ENCODE measurements at places on chromosomes 5 and 9.

- no peak for DNase-seq
Observed at GRCh38 chr9:95551406-95551805, 34.6 kb upstream of the PTCH1 start.

- DNase-seq: no peak
Observed at GRCh38 chr5:160802592-160802991, 49.4 kb downstream of the ATP10B start.

- no peak for DNase-seq
Observed at GRCh38 chr5:111699324-111699723, 57.7 kb downstream of the NREP start.

DNA sequence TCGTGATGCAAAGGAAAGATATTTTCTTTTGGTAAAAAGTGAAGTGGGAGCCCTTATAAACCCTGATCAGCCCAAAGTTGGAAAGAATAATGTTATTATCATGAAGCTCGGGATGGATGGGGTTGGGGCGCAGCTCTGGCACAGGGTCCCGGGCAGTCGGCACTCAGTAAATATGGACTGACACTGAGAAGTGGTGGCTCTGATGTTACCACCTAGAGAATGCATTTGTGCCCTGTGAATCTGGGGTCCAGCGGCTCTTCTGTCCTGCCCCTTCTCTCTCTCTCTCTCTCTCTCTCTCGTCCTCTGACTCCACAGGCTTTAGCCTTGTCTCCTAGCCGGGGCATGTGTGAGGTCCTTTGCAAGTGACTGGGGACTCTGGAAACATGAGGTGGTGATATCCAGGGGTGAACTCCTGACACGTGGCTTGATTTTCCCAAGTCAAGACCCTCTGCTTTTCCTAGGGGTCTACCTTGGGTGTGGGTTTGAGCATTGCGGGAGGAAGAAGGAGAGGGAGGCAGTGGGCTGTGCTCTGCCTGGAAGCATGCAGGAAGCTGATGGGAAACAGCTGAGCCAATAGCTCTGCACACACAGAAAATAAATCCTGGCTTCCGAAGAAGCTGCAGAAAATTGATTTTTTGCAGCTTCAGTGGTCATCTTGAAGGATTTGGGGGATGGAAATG is 162.7 kb downstream of the MACROH2A1 start:
- no peak for DNase-seq

DNA sequence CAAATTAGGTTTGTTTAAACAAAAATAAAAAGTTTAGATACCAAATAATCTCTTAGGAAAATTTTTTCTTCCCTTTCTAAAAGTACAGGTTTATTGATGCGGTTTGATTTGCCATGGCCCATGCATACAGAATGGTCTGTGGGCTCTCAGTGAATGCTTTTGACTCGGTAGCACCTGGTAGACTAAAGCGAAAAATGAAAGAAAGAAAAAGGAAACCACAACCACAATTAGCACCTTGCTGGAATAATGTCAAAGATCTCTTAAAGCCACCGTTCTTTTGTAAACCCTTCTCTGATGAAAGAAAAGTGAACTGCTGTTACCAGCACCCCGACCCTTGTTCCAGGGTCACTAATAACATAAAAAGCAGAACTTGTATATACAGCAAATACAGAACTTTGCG is 157.9 kb downstream of the NFIB start:
- no peak for DNase-seq

GRCh38 chr5:1177826-1178528 is 23.4 kb upstream of the SLC6A19 start:
- no peak for DNase-seq

DNA sequence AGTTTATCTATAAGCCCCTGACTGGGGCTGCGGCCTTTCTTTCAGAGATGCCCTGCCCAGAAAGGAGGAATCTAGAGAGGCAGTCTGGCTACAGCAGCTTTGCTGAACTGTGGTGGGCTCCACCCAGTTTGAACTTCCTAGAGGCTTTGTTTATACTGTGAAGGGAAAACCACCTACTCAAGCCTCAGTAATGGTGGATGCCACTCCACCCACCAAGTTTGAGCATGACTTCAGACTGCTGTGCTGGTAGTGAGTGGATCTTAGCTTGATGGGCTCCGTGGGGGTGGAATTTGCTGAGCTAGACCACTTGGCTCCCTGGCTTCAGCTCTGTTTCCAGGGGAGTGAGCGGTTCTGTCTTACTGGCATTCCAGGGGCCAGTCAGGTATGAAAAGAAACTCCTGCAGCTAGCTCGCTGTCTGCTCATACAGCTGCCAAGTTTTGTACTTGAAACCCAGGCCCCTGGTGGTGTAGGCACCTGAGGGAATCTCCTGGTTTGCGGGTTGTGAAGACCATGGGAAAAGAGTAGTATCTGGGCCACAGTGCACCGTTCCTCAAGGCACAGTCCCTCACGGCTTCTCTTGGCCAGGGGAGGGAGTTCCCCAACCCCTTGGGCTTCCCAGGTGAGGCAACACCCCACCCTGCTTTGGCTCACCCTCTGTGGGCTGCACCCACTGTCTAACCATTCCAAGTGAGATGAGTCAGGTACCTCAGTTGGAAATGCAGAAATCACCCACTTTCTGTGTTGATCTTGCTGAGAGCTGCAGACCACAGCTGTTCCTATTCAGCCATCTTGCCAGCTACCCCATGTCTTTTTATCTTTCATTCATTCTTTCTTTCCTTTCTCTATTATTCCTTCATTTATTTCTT is 211.8 kb upstream of the C9orf72 start:
- no peak for DNase-seq

- no peak for DNase-seq
Observed at GRCh38 chr9:113957821-113958341, 81.8 kb downstream of the ZNF618 start.

DNA sequence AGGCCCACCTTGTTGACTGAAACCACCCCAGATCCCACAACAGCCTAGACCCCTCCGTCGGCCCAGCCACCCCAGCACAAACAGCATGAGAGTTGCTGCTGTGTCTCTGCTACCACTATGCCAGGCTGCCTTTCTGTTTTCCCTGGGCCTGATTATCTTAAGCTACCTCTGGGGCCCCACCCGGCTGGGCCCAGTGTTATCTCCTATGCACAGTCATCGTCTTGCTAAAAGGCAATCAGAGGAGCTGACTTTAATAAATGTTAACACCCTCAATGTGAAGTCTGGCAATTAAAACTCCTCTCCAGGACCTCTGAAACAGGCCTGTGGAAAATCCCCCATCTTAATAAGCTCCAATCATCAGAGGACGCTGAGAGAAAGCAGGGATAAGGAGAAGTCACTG is 144.9 kb downstream of the FAM114A2 start:
- no peak for DNase-seq

- no peak for DNase-seq
Observed at GRCh38 chr9:99400184-99400731, 178.2 kb downstream of the SEC61B start.

DNA sequence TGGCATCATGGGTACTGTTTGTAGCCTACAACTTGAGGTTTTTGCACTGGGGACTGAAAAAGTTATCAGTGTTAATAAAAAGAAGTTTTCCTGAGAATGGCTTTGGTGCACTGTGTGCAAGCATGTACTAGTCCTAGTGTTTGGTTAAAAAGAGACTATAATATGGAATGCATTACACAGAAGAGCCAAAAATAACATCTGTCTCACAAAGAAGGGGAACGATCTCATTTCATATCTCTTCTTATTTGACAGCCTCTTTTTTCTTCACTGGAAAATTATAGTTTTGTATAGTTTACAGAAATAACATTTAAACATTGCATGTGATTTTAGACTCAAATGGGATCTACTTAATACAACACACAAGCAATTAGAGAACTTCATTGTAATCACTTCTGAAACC is 127.0 kb upstream of the GDNF start:
- no peak for DNase-seq

DNA sequence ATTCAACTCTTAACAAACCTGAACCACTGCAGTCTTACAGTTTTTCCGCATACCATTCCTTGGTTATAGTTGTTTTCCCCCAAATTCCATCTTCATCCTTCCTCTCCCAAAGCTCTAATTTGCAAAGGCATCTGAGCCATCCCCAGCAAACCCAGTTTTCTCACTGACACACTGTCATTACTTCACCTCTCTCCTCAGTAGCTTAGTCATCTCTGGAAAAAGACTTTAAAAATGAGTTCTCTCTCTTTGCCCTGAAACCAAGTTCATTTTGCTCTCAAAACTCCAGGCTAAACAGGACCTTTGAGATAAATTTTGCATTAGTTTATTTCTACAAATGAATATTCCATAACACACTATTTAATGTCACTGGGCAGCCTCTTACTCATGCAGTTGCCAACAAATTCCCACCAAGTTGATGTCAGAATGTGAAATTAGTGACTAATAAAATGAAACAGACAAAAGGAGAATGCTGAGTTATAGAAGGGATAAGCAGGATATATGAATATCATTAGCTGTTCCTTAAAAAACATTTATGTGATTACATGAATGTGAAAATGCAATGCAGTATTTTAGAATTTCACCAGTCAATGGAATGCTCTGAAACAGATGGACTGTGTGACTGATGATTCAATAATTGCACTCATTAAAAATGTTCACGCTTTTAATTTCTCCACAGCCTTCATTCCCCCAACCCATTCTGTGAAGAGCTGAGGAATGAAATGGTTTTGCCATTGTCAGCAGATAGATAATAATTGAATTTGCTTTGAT is 107.4 kb upstream of the DMAC1 start:
- DNase-seq: no peak

DNA sequence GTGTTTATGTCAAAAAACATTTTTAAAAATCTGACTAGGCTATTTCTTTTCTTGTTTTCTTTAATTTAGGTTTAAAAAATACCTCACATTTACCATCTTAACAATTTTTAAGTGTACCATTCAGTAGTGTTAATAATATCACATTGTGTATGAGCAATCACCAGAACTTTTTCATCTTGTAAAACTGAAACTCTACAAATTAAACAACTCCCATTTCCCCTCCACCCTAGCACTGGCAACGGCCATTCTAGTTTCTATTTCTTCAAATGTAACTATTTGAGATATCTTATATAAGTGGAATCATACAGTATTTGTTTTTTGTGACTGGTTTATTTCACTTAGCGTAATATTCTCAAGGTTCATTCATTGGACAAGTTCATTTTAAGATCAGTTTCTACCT is 27.7 kb downstream of the PLCXD3 start:
- no peak for DNase-seq

- DNase-seq: no peak
Observed at GRCh38 chr5:151134228-151134627, 23.4 kb downstream of the ANXA6 start.

DNA sequence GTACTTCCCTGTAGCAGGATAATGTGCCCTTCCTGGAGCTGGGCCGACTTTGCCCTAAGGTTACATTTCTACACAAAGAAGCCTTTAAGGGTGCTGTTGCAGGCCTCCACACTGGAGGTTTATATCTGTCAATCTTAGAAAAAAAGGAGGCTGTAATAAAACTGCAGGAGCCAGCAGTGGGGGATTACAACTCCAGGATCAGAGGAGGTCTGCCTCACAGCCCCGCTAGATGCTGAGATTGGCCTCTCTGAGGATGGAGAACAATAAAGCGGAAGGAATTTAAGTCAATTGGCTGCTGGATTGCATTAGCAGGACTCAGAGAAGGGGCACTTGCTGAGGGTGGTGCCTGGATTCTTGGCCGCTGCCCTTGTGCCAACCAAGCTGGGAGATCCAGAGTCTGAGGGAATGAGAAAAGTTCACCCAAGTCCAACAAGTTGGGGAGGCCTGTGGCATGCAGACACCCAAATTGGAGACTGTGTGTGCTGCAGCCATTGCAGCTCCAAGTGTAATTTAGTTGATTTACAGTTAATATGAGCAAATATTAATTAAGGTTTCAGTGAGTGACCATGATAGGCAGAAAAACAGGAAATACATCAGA is 99.0 kb upstream of the SSBP2 start:
- DNase-seq: no peak

- DNase-seq: no peak
Observed at GRCh38 chr5:94395468-94395867, 222.9 kb downstream of the KIAA0825 start.

- no peak for DNase-seq
Observed at GRCh38 chr5:139684350-139684880, 36.3 kb downstream of the CXXC5 start.

DNA sequence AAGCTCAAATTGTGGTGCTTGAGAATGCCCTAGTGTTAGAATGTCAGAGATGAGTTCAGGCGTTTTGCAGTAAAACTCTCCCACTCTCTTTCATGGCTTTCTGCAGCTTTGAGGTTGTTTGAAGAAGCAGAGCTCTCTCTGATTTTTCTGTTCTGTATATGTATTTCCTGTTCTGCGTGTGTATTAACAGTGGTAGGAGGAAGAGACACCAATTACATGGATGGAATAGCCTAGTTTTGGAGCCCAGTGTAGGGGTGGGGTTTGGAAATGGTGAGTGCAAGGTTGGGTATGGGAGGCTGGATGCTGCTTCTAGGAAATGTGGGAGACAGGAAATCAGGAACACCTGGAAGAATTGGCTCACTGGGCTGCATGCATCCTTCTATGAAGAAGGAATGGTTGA is 12.4 kb downstream of the LARP1 start:
- no peak for DNase-seq

GRCh38 chr9:108445431-108446071 is 410.2 kb downstream of the ACTL7B start:
- no peak for DNase-seq

DNA sequence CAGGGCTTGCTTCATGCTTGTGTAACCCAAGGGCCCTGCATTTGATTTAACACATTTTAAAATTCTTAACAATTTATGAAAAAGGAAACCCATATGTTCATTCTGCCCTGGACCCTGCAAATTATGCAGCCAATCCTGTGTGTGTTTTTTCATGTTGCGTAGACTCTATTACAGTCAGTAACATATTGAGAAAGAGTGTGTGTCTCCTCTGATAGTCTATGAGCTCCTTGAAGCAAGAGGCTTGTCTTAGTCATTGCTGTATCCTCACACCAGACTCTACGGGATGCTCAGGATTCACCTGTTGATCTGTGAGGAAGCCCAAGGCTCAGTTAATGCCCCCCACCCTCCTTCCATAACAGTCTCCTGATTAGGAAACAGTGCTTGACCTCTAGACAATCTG is 177.3 kb upstream of the DMAC1 start:
- DNase-seq: no peak

- DNase-seq: no peak
Observed at GRCh38 chr5:115946655-115947054, 15.6 kb upstream of the LVRN start.

DNA sequence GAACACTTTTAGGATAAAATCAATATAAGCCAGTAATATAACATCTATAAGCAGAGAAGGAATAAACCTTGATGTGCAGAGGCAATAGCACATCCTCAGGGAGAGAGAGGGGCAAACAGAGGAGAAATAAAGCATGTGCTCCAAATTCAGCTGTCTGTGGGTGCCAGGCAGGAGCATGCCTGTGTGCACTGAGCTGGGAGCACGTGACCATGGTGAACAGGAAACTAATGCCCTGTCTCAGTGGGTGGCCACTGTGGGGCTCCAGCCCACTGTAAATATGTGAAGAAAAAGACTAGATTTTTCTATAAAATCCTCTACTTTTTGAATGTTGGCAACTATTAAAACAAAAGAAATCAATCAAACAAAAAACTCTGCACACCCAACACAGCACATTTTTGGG is 55.3 kb downstream of the FYB1 start:
- DNase-seq: no peak
